ENCODE measurements at places on chromosomes 3 and 15.

- DNase-seq = no peak
These were observed 60.0 kb downstream of the AKAP13 start for GRCh38 chr15:85440451-85440850.

GRCh38 chr15:57079931-57080620 is 161.6 kb downstream of the TCF12 start:
- DNase-seq = no peak

GRCh38 chr3:159775372-159775961 is 213.2 kb upstream of the IL12A start:
- no peak for DNase-seq

DNA sequence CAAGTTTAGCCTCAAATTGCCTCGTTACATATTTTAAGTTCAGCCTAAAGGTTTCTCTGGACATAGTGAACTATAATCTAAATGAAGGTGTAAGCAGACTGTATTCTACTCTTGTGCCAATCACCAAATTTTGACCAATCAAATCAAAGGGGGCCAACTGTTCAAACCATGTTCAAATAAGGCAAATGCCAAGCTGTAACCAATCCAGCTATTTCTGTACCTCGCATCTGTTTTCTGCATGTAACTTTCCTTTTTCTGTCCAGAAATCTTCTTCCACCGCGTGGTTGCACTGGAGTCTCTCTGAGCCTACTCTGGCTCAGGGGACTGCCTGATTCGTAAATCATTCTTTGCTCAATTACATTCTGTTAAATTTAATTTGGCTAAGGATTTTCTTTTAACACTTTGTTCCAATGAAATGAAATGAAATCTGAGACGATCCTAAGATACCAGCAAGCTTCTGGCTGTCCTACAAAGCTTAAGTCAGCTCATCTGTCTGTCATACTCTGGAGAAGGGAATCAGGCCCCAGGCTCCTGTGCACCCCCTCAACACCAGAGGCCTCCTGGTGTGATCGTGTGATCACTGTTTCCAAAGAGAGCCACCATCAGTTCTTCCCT is 53.2 kb upstream of the ZNF148 start:
- DNase-seq = no peak

- no peak for DNase-seq
These were observed 43.8 kb downstream of the DCP1A start for GRCh38 chr3:53303549-53303948.

GRCh38 chr15:45628136-45628535 is 6.7 kb upstream of the SQOR start:
- no peak for DNase-seq

DNA sequence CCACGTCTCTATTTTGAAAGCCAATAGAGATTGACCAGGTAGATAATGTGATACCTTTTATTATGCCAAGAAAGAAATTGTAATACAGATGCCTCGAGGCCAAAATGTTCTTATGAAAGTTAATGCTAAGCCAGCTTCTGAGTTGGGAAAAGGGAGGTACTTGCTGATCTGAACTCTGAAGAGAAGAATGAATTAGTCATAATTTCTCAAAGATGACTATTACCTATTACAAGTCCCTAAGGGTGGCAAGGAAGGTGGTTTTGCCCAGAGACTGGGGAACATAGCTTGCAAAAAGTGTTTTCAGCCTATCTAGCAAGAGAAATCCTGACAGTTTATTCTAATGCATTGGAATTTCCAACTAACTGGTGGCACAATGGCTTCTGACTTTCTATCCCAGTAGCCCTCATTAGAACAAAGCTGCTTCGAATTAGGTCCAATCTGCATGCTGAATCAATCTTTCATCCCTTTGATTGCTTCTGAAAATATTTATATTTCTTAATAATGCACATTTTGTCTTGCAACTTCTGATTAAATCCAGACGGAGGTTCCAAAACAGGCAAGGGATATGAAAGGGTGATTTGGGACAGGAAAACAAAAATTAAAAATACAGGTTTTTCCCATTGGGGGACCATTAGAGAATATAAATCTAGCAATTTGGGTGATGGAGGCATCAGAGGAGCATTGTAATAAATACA is 17.7 kb upstream of the NR2F2 start:
- DNase-seq = no peak

DNA sequence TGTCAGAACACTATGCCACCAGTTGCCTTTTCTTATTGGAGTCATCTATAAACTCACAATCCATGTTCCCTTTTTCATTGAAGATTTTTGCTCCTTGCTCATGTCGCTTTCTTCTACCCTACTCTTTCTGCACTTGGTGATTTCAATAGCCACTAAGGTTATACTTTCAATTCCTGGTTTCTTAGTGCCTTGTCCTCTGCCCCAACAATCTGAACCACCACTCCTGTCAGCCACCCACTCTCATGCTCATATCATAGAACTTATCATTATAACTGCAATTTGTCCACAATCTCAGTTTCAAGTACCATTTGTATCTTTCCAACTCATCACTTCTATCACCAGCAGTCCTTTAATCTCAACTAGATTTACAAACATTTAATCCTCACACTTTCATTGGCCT is 10.0 kb upstream of the GRAMD1C start:
- DNase-seq = no peak

- DNase-seq = no peak
These were observed 323.3 kb upstream of the TLE3 start for GRCh38 chr15:70420948-70421482.

DNA sequence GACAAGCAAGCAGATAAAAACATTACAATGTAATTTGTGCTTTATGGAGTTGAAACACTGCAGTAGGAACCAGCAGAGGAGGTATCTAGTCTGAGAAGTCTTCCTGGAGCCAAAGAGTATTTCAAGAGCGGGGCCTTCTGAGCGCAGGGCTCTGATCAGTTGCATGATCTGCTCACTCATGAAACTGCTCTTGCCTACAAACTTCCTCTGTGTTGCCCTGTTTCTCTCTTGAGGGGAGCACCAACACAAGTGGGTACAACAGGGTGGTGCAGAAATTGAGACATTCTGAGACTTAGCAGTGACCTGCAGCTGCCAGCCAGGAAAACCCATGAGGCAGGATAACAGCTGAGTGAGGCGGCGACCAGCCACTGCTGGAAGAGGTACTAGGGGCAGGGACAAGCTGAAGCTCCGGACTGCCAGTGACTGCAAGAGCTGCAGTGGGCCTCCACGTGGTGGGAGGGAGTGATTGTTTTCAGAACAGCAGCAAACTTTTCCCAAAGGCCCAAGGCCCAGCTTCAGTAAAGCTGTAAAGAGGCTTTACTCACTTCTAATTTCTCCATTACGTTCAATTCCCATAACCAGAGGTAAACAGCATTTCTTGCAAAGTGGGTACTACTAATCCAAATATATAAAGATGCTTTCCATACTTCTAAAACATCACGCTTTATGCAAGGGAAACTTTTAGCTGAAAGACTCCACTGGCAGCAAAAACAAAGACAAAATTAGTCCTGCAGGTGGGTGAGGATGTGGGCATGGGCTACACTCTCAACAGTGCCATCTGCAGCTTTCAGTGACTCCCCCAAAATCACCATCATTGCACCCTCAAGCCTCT is 69.0 kb upstream of the LPP start:
- DNase-seq = no peak

GRCh38 chr15:49045751-49046219 is 461 bp downstream of the SECISBP2L start:
- DNase-seq = peak; percentile 43

DNA sequence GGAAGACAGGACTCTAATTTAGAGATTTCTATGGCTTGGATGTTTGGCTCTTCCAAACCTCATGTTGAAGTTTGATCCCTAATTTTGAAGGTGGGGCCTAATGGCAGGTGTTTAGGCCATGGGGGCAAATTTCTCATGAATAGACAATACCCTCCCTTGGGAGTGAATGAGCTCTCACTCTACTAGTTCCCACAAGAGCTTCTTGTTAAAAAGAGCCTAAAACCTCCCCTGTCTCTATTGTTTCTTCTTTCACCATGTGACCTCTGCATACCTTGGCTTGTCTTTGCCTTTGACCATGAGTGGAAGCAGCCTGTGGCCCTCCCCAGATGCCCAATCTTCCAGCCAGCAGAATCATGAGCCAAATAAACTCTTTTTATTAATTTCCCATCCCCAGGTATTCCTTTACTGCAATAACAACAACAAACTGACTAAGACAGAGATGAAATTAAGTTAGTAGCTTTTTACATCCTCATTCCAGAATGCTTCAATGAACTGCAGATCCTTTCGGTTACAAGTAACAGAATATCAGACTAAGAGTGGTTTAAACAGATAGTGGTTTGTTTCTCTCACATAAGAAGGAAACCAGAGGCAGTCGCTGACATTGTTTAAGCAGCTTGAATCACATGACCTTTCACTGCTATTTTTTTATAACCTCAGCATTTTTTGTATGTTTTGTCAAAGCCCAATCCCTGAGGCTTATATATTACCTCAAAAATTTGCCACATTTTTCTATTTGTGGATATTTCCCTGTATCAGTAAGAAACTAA is 1013.3 kb upstream of the SEMA6D start:
- DNase-seq = no peak

DNA sequence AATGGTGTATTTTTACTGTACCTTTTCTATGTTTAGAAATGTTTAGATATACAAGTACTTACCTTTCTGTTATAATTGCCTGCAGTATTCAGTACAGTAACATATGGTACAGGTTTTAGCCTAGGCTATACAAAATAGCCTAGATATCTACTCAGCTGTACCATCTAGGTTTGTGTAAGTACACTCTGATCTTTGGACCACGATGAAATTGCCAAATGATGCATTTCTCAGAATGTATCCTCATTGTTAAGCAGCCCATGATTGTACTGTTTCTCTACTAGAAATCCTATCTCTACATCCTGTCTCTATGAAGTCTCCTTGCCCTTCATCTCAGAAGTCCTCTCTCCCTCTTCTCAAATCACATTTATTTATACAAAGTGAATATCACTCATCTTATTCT is 32.8 kb upstream of the ZCWPW2 start:
- no peak for DNase-seq

GRCh38 chr3:43489930-43490329 is 131.9 kb downstream of the ANO10 start:
- no peak for DNase-seq

DNA sequence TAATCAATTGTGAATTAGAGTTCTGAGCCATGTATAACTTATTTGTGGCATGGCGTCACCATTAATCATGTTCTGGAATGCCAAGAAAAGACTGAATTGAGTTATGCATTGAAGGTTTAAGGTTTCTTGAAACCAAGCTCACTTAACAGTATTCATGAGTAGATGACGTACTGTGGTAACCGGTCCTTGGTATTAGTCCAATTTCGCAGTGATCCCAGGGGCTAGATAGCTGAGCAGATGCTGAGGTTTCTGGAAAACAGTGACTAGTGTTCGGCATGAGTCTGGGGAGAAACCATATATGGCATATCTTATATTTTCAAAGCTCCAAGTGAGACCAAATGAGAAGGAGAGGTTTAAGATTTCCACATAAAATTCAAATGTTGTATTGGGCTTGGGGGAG is 218.3 kb upstream of the LYSMD4 start:
- DNase-seq = no peak

- DNase-seq = no peak
These were observed 25.5 kb upstream of the ESYT3 start for GRCh38 chr3:138408751-138409570.

- no peak for DNase-seq
These were observed 71.0 kb downstream of the CCK start for GRCh38 chr3:42194943-42195510.

DNA sequence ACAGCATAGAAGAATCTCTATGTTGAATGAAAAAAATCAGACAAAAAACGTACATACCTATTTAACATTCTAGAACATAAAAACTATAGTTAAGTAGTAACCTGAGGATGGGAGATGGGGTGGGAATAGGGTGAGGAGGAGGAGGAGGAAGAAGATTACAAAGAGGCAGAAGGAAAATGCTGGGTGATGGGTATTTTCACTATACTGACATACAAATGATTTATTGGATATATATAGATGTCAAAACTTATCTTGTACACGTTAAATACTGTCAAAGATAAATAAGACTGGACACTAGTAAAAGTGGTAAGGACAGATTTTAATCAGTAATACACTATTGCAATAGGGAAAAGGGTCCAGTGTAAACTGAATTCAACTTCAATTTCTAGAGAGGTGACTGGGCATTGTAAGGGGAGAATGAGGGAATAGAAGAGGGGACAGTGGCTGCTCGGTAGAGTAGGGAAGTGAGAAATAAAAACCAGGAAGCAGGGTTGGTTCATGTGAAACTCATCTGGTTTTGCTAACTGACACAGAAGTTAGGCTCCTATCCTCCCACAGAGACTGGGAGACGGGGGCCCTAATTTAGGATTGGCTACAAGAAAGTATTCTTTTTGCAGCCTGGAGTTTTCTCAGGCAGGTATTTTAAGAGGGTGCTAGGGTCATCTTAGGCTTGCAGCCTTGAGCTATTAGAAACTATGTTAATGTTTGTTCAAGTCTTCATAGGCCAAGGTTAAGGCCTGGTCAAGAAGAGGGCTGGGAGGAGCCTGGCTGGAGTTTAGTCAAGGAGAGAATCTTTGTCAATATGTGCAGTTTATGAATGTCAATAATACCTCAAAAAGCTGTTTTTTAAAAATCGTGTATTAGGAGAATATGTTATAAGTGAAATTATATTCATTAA is 15.0 kb upstream of the C15orf61 start:
- no peak for DNase-seq

- DNase-seq = peak; percentile 52
These were observed 664 bp downstream of the PPCDC start for GRCh38 chr15:75023872-75024636.

- DNase-seq = no peak
These were observed 119.1 kb upstream of the ADAMTS9 start for GRCh38 chr3:64806668-64807605.

DNA sequence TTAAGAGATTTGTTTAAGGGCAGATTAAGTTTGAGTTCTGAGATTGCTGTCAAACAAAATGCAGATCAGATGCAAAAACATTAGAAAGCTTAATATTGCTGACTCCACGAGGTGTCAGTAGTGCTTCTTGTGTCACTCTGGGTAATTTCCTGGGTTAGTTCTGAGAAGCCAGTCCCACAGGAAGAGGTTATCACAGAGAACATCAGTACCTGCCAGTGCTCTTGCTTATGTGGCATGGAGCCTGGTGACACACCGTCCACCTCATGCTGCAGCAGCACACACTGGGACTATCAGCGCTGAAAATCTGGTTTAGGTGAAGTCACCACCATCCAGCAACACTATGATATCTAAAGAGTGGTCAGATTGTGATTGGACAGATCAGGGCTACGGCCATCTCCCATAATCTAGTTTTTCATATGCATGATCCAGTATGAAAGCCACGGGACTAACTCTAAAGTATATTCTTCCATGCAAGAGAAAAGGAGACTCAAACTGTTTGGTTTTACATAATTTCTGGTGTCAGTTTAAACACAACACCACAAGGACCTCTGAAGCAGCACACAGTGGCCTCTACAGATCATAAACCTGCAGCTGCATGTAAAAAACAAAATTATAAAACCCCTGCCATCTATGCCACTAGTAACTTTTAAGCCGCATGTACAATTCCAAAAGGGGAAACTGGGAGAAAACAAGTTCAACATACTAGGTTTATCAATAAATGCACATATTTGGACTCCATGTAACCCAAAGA is 36.1 kb upstream of the MYO5C start:
- peak; percentile 65 for DNase-seq

DNA sequence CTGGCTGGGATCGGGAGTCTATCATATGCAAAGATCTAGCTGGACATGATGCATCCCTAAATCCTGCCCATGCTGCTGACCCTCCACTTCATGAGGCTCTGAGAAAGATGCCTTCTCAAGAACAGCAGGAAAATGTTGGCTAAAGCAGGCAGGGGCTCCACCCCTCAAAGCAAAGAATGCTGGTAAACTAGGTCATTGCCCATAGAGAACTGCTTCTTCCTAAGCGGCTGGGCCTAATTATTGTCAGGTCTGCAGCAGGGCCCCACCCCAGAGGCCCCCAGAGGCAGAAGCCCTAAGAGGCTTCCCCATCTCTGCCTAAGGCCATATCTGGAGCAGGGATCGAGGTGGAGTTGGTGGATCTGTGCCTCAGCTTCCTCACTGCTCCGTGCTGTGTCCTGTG is 447.4 kb upstream of the PROK2 start:
- DNase-seq = no peak
